ENCODE measurements at places on chromosomes 6 and 20. TPM values are rescaled to one million over a fixed set of nuclear protein-coding genes. Genes with fewer than 3 reads are reported as not detected.

DNA sequence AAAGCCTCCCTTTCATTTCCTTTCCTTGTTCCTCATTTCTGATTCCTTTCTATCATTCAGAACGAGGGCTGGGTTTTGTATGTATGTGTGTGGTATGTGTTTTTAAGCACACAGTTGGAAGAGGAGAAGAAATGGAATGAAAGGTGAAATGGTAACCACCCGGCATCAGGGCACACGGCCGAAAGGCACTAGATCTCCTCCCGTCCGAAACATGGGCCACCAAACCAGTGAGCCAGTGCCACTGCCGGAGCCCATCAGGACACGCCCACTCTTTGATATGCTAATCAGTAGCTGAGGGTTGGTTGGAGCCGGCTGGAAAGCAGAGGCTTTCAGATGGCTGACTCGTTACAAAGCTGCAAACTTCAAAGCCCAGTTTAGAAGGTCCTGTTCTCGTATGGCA, 228.6 kb upstream of the JARID2 start:
- DNase-seq = peak; percentile 31

FOXC1 gene
- total RNA-seq = 5.5 TPM

DNA sequence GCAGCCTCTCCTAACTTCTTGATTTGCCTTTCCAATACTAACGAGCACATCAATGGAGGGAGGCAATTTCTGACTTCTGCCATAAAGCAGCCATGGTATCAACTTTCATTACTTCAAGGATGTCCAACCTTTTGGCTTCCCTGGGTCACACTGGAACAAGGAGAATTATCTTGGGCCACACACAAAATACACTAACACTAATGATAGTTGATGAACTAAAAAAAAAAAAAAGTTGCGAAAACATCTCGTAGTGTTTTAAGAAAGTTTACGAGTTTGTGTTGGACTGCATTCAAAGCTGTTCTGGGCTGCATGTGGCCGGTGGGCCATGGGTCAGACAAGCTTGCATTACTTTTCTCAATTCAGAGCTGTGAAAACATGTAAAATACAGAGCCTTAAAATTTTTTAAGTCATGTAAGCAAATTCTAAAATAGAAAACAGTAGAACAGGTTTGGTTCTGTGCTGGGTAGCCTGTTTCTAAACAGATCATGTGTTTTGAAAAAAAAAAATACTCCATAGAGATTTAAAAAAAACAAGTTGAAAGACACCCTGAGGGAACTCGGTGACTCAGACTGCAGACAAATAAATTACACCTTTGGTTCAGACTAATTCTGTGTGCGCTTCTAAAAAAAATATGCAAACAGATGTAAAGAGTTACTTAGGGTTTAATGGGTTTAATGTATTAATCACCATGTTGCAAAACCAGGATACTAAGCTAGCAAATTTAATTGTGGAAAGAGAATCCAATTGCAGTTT, 43.6 kb upstream of the SLC22A23 start:
- DNase-seq = no peak

GRCh38 chr20:2652724-2653555, 508 bp downstream of the NOP56 start:
- peak; percentile 63 for DNase-seq

DNA sequence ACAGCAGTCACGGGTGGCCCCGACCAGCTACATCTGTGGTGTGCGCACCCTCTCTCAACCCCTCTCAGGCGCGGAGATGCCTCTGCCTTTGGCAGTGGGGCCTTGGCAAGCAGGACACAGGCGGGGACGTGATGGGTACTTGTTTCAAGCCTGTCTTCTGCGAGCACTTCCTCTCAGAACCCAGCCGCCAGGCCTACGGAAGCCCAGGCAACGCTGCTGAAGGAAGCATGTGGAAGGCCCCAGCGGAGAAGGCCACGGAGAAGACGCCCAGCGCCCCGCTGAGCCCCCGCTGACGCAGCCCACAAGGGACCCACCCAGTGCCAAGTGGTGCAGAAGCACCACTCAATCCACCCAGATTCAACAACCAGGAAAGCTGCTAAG, 13.0 kb downstream of the SERPINB6 start:
- DNase-seq = no peak

DNA sequence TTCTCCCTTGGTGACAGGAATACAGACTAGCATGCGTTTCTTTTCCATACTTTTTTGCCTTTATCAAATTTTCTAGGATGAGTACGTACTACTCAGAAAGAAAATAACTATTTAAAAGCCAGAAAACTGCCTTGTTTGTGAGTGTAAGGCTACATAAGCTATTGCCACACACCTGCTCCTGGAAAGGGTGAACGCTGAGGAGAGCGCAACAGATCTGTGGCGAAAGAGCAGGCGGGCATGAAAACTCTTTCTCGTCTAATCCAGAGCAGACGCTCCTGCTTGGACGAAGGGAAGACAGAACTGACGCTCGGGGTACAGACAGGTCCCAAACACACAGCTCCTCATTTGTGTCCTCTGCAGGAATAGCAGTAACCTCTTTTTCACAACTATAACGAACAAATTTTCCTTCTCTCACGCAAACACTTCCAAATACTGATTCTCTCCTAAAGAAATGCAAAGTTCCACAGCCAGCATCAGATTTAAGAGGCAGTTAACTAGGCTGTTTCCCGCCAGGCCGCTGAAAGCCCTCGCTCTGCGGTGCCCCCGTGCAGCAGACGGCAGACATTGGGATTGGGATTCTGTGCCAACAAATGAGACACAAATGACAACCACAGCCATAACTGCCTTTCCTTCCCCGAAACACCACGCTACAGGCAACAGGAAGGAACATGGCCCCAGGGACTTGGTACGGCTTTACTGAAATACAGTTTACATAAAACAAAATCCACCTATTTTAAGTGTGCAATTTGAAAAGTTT, 20.0 kb downstream of the TAF4 start:
- no peak for DNase-seq

DNA sequence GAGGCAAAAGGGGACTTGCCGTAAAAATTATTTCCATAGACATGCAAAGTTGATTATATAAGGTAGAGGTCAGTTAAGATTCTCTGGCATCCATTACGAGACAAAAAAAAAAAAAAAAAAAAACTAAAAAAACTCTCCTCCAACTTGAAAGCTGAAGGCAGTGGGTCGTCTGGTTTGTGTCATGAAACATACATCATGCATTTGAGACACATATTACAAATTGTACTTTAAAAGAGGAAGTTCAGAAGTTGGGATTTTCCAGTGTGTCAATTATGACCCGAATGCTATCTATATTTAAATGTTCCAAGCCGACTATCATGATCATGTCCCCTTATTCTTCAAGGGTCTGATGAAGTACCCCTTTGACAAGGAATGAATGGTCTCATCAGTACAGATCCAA, 125.1 kb downstream of the ZNF217 start:
- DNase-seq = no peak

GRCh38 chr6:116115781-116116180, 10.2 kb downstream of the COL10A1 start:
- no peak for DNase-seq

MCHR2 gene
- not detected for total RNA-seq

DNA sequence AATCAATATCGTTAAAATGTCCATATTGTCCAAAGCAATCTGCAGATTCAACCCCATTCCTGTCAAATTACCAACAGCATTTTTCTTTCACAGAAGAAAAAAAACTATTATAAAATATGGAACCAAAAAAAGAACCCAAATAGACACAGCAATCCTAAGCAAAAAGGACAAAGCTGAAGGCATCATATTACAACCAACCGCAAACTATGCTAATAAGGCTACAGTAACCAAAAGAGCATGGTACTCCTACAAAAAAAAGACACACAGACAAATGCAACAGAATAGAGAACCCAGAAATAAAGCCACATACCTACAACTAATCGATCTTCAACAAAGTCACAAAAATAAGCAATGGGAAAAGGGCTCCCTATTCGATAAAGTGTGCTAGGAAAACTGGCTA, 49.2 kb downstream of the RNGTT start:
- no peak for DNase-seq

DNA sequence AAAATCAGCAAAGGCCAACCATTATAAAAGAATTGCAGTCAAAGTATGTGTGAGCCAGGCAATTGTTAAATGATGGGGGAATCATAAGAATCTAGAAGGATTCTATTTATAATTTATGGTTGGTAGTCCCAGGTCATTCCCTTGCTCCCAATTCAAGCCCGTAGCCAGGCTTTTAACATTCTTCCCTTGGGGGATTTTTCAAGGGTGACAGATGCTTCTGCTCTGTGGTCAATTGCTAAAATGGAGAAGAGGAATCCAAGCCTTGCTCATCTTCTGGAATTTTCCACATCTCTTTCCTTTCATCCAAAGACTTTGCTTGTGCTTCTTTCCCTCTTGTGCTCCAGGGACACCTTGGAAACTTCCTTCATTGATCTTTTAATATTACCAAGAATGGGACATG, 18.0 kb upstream of the BCAS1 start:
- DNase-seq = no peak

GRCh38 chr6:165049362-165049761, 260.0 kb downstream of the C6orf118 start:
- peak; percentile 26 for DNase-seq

SRSF3 gene
- 201 TPM for total RNA-seq

GRCh38 chr6:158000530-158001307, 19.1 kb downstream of the SYNJ2 start:
- DNase-seq = peak; percentile 22

GRCh38 chr6:158686791-158687381, 37.0 kb downstream of the SYTL3 start:
- no peak for DNase-seq

DNA sequence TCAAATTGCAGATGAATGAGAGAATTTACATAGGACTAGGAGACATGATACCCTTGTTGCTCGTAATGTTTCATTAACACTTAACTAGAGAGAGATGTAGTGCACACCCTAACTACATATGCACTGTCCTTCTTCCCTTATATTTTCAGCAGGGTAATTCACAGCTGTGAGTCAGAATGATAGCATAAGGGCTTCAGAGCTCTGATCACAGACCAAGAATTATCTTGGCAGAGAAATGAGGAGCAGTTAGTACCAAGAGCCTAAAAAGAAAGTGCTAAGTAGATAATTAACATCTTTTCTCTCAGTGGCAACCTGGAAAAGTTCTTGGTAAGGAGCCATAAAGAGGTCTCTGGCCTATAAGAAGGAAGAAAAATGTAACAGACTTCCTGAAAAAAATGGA, 35.8 kb downstream of the GRIK2 start:
- no peak for DNase-seq

EEF1A2 gene
- 656 TPM for total RNA-seq

DNA sequence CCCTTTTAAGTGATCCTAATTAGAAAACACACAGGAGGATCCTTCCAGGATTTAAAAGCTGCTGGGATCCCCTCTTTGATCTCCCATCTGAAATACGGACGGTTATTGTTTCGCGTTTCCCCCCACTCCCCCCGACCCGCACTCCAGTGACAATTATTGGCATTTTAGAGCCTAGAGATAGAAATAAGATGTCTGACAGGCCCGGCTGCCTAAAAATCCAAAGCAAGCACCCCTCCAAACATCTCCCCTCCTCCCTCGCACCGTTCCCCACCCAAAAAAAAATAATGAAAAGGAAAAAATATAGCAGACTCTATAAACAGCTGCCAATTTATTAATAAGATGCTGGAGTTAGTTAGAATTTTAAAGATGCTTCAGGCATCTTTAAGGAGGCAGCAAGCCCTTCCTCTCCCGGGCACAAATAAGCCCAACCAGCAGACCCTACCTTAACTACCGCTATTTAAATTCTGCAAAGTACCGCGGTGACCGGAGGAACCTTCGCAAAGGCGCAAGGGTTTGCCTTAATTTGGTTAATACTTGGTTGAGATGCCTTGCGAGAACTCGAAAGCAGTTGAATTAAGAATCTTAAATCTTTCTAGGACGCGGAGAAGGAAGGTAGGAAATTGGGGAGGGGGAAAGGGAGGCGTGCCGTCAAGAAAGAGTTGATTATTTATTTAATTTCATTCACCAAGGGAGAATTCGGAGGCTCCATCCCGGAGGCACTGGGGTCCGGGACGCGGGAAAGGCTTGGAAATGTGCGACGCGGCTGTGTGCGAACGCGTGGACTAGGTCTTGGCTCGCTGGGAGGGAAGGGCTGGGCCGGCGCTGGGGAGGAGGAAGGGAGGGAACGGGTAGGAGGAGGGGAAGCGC, 1.5 kb upstream of the ISM1 start:
- no peak for DNase-seq

RSPH3 gene
- total RNA-seq = 9.1 TPM

DNA sequence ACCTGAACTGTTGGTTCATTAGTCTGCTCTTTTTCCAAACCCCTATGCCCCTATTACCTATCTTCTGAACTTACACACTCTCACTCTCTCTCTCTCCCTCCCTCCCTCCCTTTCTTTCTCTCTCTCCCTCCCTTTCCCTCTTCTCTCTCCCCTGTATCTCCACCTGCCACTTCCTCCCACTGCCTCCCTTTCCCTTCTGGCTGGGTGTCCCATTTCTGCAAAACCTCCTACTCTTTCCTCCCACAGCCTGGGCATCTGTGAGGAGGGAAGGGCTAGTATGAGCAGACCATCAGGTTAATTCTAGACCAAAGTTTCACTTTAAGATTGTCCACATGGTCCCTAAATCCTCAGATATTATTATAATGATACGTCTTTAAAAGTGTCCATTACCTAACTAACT, 95.1 kb downstream of the TMEM200A start:
- no peak for DNase-seq

- peak; percentile 36 for DNase-seq
Observed at GRCh38 chr6:106163966-106164877, 78.1 kb downstream of the PRDM1 start.

NKX2-4 gene
- total RNA-seq = not detected

DNA sequence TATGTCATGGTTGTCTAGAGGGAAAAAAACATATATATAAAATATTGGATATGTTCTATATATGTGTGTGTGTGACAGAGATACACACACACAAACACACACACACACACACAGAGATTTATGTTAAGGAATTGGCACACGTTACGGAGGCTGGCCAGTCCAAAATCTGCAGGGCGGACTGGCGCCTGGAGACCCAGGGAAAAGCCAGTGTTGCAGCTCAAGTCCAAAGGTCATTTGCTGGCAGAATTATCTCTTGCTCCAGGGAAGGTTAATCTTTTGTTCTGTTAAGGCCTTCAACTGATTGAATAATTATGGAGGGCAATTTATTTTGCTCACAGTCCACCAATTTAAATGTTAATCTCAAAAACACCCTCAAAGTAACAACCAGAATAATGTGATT, 37.5 kb upstream of the PDE7B start:
- DNase-seq = no peak

TRIM10 gene
- not detected for total RNA-seq

- DNase-seq = no peak
Observed at GRCh38 chr6:13263669-13264068, 64.7 kb downstream of the TBC1D7 start.

- DNase-seq = peak; percentile 44
Observed at GRCh38 chr6:125421836-125422235, 120.1 kb upstream of the HDDC2 start.

HEY2 gene
- 2.5 TPM for total RNA-seq

COQ3 gene
- 24.1 TPM for total RNA-seq
